ENCODE measurements at places on chromosomes 7 and 10.

- DNase-seq = no peak
Measured at GRCh38 chr10:101932183-101932582, 88.6 kb upstream of the KCNIP2 start.

DNA sequence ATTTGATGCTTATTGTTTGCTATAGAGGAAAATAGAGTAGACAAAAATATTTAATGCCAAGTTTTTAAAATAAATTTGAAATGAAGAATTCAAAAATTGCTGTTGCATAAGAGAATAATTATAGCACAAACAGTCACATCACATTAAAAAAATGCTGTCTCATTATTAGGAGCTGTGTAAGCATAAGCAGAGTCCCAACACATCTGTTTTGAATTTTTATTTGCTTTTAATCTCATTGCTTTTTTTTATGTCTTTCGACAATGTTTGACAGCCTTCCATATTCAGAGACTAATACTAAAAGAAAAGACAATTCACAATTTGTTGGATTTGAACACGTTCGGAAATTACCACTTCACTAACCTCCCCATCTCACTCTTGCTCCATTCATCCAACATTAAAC is 143.5 kb downstream of the TFPI2 start:
- DNase-seq = no peak

DNA sequence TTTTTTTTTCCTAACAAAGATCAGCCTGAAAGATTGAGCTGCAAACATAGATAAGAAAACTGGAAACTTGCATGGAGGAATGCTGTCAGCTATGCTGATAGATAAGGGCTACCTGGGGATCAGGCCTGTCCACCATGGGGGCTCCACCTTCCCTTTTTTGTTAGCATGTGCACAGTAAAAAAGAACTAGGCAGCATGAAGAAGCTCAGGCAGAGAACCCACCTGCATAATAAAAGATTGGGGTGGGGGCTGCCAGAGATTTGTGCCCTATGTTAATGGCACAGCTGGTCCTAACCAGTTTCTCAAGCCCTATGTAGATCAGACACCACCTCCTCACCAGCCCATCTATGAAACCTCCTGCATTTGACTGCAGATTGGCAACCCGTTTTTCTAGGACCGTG is 45.4 kb upstream of the CACNB2 start:
- no peak for DNase-seq

- no peak for DNase-seq
Measured at GRCh38 chr10:70901276-70901878, 13.0 kb upstream of the PCBD1 start.

DNA sequence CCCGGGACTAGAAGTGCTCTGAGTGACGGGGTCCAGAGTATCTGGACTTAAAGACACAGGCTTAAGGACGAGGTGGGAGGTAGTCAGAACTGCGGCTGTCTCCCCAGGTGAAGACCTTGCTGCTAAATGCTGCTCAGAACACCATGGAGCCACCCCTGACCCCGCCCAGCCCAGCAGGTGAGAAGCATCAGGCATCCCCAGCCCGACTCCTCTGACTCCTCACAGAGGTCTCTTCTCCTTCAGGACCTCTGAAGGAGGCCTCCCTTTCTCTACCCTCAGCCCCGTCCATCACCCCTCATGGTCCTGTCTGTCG is 5.8 kb downstream of the NFKB2 start:
- no peak for DNase-seq

GRCh38 chr7:79681454-79681853 is 228.0 kb upstream of the MAGI2 start:
- DNase-seq = no peak

GRCh38 chr10:79239275-79239779 is 107.9 kb upstream of the PPIF start:
- DNase-seq = no peak

GRCh38 chr10:112250555-112250954 is 32.6 kb upstream of the TECTB start:
- DNase-seq = no peak

- peak; percentile 4 for DNase-seq
Measured at GRCh38 chr10:62183442-62183841, 85.2 kb downstream of the RTKN2 start.

GRCh38 chr7:133778472-133778871 is 348.7 kb upstream of the LRGUK start:
- DNase-seq = no peak
